ENCODE measurements at places on chromosomes 12 and 14.

DNA sequence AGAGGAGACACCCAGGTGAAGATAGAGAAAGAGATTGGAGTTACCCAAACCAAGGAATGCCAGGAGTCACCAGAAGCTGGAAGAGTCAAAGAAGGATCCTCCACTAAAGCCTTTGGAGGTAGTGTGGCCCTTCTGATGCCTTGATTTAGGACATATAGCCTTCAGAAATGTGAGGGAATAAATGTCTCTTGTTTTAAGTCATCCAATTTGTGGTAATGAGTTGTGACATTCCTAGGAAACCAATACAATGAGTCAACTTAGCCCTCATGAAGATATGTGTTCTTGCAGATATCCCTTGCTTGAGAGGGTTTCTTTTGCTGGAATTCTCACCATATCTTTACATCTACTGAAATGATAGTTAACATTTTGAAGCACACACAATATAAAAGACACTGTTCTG is 58.8 kb downstream of the CCER1 start:
- DNase-seq = no peak

- DNase-seq = no peak
Measured at GRCh38 chr14:63752449-63753169, 24.7 kb upstream of the SGPP1 start.

DNA sequence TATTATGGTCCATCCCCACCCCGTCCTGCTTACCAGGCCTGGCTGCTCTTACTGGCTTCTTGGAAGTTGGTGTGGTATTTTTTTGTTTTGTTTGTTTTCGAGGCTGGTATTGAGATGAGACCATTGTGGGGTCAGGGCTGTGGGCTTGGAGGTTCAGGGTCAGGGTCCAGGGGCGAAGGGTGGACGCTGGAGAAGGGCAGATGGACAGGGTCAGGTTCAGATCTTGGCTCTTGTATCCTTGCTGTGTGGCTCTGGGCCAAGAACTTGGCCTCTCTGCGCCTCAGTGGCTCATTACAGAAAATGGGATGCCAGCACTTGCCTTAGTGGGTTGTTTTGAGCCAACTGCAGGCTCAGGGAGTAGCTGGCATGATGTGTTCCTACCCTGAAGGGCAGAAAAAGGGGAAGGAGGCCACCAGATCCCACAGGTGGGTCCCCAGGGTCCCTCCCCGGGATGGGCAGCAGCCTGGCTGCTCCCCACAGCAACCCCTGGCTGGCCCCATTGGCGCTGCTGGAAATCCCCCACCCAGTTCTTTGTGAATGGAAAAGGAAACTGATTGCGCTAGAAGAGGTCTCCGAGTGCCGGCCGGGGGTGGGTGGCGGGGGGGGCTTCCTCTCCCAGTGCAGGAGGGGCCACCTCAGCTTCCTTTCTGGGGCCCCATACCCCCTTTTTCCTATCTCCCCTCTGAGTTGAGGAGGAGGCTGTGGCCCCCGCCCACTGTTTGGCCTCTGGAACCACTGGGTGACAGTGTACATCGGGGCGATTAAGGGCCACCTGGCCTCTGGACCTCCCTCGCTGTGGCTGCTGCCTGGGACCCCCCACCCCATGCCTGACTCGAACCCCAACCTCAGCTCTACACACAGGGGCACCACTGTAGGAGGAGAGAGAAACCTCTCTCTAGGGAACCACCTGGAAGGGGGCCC is 25.0 kb downstream of the SH2B3 start:
- DNase-seq = no peak

DNA sequence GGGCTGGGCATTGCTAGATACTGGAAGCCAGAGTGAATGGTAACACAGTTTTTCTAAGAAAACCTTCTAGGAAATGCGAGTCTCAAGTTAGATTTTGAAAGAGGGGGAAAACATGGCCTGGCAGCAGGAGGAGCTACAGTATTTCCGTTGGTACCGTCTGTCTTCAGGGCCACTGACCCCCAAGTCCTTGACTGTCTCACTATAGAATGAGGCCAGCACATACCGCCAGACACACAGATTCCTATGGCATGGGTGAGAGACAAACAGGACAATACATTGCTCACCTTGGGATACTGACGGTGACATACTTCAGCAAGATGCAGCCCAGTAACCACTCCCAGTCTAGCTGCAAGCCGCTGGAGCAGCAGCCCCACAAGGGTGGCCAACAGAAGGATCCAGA is 21.7 kb downstream of the SLC11A2 start:
- DNase-seq = no peak

DNA sequence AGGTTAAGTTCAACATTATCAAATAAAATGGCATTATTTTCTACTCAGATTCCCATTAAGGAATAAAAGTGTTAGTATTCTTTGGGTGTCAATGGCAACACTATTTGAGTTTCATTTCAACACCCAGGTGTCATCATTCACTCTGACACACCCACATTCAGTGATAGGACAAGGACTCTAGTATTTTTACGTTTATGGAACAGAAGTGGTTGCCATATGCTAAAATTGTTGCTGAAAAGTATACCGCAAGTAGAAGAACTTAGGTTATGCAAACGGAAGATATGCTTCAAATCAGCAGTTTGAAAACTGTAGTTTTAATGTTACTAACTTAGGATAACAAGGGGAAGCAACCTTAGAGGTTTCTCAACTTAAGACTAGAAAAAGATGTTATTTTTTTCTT is 20.0 kb upstream of the SGPP1 start:
- DNase-seq = no peak

GRCh38 chr14:96583569-96584041 is 81.4 kb downstream of the PAPOLA start:
- DNase-seq = no peak

- no peak for DNase-seq
Measured at GRCh38 chr12:92047393-92047826, 98.2 kb downstream of the BTG1 start.

- DNase-seq = no peak
Measured at GRCh38 chr14:89393222-89393745, 23.7 kb downstream of the FOXN3 start.

DNA sequence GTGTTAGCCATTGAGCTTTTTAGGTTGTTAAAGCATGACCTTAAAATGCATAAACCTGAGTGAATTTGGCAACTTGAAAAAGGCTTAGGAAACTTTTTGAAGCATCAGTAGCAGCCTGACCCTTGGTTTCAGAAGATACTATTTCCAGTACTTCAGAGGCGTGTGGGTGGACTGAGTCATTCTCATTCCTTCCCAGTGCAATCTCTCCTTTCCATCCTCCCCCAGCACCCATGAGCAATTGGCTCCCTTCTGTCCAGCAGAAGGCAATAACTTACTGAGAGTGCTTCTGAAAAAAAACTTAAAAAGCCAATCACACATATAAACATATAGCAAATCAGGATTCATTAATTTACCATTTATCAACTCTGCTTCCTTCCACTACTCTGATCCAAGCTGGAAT is 299.3 kb upstream of the STXBP6 start:
- no peak for DNase-seq

All from C1 segment of cervical spinal cord (tissue), 14 donors.